ENCODE measurements at places on chromosomes 11 and 22. TPM values are rescaled to one million over a fixed set of nuclear protein-coding genes. Genes with fewer than 3 reads are reported as not detected.

The OR6Q1 gene
- polyA plus RNA-seq, result not detected

The CARNS1 gene
- 1.6 TPM for polyA plus RNA-seq

The OTOG gene
- 4.2 TPM for polyA plus RNA-seq

The KRTAP5-10 gene
- polyA plus RNA-seq, result 0.28 TPM

The TSGA10IP gene
- polyA plus RNA-seq, result 17.8 TPM

The ARFGAP3 gene
- polyA plus RNA-seq, result 82.9 TPM

The C11orf91 gene
- polyA plus RNA-seq, result 12.8 TPM

The A4GALT gene
- 13.5 TPM for polyA plus RNA-seq

The NLRP14 gene
- 1.2 TPM for polyA plus RNA-seq

The F2 gene
- polyA plus RNA-seq, result 0.47 TPM

The PARVA gene
- polyA plus RNA-seq, result 23.6 TPM

The CASTOR1 gene
- polyA plus RNA-seq, result 32.8 TPM

The OR5P2 gene
- not detected for polyA plus RNA-seq

The PANX3 gene
- 0.18 TPM for polyA plus RNA-seq

The GRAP2 gene
- 5.0 TPM for polyA plus RNA-seq

The NOX4 gene
- 0.63 TPM for polyA plus RNA-seq

The EHF gene
- 3.5 TPM for polyA plus RNA-seq

The NRIP3 gene
- polyA plus RNA-seq, result 108 TPM

The ALDH3B1 gene
- 8.1 TPM for polyA plus RNA-seq

The CASP5 gene
- polyA plus RNA-seq, result 0.37 TPM

The OR51I1 gene
- polyA plus RNA-seq, result not detected

The UPK3A gene
- polyA plus RNA-seq, result not detected

The KIAA1671 gene
- 16.8 TPM for polyA plus RNA-seq

The IGF2 gene
- 52.3 TPM for polyA plus RNA-seq

The MAPK8IP2 gene
- polyA plus RNA-seq, result 12.7 TPM

The FOLR2 gene
- 37.3 TPM for polyA plus RNA-seq

The CD248 gene
- 35.5 TPM for polyA plus RNA-seq

The HBG2 gene
- polyA plus RNA-seq, result not detected

The NECTIN1 gene
- 5.4 TPM for polyA plus RNA-seq

The SLN gene
- 31.6 TPM for polyA plus RNA-seq

The GLYATL2 gene
- polyA plus RNA-seq, result not detected

The FADS2 gene
- polyA plus RNA-seq, result 80.8 TPM

The UNC93B1 gene
- 7.9 TPM for polyA plus RNA-seq

The CLMP gene
- 6.5 TPM for polyA plus RNA-seq

The YWHAH gene
- polyA plus RNA-seq, result 48.9 TPM

The UFD1 gene
- 86.6 TPM for polyA plus RNA-seq

The SERGEF gene
- 37.5 TPM for polyA plus RNA-seq

The TXN2 gene
- polyA plus RNA-seq, result 95.6 TPM

The HOATZ gene
- polyA plus RNA-seq, result 50.1 TPM

The PIK3C2A gene
- 31.5 TPM for polyA plus RNA-seq

The IL10RA gene
- polyA plus RNA-seq, result 12.8 TPM

The MS4A6A gene
- polyA plus RNA-seq, result 49.5 TPM

The WNT7B gene
- polyA plus RNA-seq, result 0.65 TPM

The CCDC81 gene
- 16.0 TPM for polyA plus RNA-seq

The ZP1 gene
- polyA plus RNA-seq, result 11.2 TPM

The PAX6 gene
- 3.1 TPM for polyA plus RNA-seq
